ENCODE measurements at places on chromosomes 7 and 10.
A peak's percentile ranks its signal among the peaks of the same experiment; 100 is the strongest.

- peak; percentile 61 for DNase-seq
These were observed 1.9 kb upstream of the CYP26A1 start for GRCh38 chr10:93071674-93072224.

GRCh38 chr10:110642204-110643034 lies 1.7 kb upstream of the RBM20 start:
- DNase-seq, result no peak

GRCh38 chr7:64747802-64748201 lies 46.4 kb upstream of the ZNF138 start:
- DNase-seq, result no peak

DNA sequence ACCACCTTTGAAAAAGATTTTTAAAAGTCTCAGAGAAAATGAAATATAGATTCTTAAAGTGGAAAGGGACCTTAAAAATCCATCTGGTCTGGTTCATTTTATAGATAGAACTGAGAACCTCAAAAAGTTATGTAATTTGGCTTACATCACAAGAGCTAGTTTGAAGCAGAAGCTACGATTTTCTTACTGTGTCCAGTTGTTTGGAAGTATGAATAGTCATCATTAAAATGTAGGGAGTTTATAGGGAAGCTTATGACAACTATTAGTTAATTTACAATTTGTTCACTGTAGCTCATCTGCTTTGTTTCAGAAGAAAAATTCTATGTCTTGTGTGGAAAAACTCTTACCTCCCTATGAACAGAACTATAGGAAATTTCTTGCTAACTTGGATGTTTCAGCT lies 26.9 kb downstream of the ZEB1 start:
- no peak for DNase-seq

DNA sequence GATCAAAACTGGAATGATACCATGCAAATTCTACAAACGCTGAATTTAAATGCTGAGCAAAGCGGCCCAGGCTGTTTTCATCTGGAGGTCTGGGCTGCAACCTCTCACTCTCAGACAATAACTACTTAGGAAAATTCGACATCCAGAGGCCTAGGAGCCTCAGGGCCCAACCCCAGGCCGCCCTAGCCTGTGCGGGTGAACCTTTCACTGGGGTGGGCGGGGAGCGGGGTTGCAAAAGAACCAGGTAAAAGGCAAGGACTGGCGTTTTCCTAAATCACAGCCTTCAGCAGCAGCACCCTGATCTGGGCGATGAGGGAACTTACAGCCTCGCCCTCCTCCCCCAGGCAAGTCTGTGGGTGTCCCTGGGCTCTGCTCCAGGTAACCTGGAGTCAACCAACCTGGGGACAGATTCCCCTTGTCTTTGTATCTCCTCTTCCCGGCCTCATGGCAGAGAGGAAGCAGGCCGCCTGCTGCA lies 33.4 kb downstream of the CALML5 start:
- DNase-seq, result no peak

DNA sequence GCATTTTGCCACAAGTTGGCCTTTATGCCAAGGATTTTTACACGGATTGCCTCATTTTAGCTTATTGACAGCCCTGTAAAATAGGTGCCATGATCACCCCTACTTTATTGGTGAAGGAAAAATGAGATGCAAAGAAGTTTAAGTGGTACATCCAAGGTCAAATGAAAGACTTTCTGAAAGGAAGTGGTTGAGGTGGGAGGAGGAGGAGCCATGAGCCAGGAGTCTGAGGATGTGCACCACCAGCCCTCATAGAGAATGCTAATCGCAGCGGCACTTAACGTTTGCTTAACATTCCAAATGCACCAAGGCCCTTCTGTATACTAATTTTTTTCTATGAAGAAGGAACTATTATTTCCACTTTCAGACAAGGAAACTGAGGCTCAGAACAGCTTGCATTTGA lies 31.0 kb upstream of the LRRC18 start:
- no peak for DNase-seq

DNA sequence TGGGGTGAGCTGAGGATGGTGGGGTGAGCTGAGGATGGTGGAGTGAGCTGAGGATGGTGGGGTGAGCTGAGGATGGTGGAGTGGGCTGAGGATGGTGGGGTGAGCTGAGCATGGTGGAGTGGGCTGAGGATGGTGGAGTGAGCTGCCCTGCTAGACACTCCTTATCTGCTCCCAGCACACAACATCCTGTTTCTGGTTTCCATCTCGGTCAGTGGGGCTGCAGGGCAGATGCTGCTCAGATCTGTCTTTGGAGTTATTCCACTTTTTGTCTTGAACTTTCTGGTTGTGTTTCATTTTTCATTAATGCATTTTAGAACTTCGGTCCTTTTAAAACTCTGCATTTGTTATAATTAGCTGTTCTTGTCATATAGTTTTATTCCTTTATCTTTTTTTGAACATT lies 67.9 kb upstream of the ANTXRL start:
- DNase-seq, result no peak

DNA sequence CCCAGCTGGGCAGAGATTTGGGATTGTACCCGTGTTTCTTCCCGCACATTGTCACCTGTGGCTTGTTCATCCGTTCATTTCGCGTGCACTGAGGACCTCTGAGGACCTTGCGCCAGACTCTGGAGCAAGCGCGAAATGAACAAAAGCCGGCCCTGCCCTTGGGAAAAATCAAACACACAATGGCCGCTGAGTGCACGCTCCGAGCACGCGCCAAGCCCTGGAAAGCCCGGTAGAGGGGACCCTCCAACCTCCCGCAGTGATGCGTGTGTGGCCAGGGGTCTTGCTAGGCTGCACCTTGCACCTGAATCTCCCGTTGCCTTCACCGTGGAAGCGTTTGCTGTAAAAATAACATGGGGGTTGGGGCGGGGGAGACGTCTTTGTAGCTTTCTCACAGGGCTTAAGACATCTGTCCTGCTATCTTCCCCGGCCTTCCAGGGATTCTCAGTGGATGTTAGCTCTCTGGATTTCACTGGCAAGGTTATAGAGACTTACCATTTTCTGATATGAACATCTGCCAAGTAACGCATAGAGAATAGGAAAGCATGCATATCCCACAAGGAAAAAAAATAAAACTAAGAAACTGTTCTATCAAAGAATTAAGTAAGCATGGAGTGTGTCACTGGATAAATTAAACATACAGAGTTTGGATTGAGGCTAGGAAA lies 37.3 kb downstream of the ZNF777 start:
- no peak for DNase-seq

DNA sequence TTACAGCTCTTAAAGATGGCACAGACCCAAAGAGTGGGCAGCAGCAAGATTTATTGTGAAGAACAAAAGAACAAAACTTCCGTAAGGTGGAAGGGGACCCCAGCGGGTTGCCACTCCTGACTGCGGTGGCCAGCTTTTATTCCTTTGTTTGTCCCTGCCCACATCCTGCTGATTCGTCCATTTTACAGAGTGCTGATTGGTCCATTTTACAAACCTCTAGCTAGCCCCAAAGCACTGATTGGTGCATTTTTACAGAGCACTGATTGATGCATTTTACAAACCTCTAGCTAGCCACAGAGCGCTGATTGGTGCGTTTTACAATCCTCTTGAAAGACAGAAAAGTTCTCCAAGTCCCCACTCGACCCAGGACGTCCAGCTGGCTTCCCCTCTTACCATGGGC lies 16.8 kb upstream of the CCSER2 start:
- no peak for DNase-seq

DNA sequence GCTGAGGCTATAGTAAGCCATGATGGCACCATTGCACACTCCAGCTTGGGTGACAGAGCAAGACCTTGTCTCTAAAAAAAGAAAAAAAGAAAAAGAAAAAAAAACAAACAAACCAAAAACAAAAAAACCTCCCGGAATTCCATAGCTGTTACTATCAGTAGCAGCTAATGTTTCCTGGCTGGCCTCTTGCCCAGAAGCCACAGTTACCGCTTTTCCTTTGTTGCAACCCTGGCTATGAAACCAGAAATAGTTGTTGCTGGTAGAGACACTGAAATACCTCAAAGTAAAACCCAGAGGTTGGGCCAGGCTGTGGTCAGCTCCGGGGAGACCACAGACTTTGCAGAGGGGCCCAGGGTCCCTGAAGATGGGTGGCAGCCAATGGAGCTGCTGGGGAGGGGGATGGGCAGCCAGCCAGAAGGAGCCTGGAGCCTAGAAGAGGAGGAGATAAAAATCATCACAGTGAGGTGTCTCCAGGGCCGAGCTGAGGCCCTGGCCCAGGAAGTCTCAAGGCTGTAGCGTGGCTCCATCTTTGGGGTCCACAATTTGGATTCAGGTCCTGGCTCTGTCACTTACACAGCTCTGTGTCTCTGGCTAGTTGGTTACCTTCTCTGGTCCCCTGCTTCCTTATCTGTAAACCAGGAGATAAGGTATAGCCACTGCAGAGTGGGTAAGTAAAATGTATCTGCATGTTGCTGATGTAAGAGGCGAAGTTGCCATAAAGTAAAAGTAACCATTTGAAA lies 3.4 kb upstream of the CHST12 start:
- DNase-seq, result peak; percentile 76

DNA sequence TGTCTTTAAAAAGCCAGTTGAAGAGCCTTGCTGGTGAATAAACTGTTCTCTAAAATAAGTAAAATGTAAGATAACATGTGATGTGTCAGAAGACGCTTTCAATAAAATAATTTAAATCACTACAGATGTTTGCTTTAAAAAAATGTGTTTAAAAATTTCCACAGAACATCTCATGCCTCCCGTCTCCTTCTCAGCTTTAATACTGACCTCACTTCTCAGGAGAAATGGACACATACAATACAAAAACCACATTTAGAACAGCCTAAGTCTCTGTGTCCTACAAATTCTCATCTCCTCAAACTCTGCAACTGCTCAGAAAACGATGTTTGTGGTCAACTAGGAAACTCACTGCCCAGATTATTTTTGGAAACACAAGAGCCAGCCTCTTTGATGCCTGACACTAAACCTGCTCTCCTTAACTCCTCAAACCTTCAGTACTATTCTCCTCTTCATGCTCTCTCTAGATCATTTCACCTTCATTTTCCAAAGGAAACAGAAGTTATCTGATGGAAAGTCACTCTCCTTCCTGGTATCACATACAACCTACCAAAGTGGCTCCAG lies 120.3 kb downstream of the ZNF438 start:
- no peak for DNase-seq

DNA sequence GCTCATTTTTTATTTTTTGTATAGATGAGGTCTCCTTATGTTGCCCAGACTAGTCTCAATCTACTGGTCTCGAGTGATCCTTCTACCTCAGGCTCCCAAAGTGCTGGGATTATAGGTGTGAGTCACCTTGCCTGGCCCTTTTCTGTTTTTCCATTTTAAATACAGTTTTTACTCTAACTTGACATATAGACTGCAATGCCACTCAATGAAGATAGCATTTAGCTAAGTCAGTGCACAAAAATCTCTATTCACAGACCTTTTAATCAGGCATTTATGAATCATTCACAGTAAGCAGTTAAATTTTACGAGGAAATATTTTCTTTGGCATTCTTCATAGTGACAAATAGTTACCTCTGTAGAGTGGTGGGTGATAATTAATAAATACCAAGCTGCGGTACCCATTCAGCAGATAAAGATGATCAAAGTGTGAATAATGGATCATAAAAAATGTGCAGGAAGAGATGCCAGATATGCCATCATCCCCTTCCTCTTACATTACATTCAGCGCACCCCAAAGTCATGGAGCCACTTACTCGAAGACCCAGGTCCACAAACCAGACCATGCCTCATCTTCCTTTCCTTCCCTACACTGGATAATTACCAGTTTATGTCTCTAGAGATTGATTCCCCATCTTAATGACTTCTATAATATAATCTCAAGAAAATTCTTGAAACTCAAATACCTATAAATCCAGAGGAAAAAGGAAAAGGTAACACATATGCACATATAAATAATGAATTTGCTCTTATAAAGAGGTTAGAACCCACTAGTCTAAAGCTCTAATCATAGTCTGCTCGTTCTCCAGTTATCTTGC lies 56.0 kb downstream of the UBE2H start:
- no peak for DNase-seq

DNA sequence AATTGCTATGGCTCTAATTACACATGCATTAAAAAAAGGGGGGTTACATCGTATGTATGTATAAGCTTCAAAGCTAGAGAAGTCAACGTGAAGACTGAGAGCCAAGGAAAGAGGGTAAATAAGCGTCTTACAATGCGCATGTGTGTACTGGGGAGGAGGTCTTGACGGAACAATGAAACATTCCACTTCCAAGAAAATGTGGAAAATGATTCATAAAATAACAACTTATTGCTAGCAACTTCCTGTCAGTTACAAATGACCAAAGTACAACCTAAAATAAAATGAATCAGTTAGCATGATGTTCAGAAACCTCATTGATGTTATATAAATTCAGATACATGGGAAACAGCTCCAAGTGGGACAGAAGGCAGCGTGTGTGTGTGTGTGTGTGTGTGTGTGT lies 104.1 kb upstream of the RHEB start:
- DNase-seq, result no peak

DNA sequence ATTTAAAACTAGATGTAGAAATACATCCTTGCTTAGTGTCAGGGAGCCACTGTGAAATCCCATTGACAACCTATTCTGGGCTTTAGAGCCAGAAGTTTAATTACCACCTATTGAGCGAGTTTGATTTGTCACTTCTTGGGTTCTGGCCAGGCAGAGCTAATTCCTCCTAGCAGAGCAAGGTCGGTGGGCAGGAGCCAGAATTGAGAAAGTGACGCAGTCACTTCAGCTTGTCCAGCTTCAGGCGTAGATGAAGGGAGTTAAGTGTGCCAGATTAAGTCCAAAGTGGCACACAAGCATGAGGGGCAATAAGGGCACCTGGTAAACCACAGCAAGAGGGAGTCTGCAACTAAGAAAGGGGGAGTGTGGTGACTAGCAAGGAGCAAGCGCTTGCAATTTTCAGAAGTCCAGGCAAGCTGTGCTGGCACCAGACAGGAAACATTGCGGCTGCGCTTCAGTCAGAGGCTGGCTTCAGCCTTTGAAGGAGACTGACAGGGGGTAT lies 119.4 kb downstream of the ST7 start:
- no peak for DNase-seq

- DNase-seq, result no peak
These were observed 33.9 kb downstream of the TSPAN14 start for GRCh38 chr10:80487791-80488538.

DNA sequence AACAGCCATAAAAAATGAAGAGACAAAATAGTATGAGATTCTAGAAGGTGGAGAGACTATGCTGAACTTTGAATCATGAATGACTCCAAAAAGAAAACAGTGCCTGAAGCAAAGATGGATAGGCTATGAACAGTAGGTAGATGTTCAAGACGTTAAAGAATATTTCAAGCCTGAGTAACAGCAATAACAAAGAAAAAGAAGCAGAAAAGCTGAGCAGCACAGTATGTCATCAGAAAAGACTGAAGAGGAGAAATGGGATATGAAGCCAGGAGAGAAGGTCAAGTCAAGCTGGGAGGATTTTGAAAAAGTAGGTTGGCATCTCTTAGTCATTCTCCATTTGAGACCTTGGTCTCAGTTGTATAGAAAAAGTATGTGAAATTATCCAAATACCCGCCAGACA lies 484.4 kb downstream of the SORCS1 start:
- DNase-seq, result no peak

- no peak for DNase-seq
These were observed 8.2 kb upstream of the FAM3C start for GRCh38 chr7:121404348-121404747.

DNA sequence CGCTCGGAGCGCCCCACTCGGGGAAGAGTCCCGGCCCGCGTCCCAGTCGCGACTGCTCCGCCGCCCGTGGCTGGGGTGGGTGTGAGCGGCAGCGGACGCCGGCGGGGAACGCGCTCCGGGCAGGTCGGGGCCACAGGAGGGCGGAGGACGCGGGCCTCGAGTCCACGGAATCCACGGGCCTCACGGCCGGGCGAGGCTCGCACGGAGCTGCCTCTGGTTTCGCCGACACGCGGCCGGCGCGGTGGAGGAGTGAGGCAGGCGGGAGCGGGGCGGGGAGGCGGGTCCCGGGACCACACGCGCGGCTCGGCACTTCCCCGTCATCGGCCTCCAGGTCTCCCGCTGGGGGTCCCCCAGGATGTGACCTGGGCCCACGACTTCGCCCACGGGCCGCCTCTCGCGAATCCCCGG lies 533 bp upstream of the NKX6-2 start:
- DNase-seq, result no peak

All from left forelimb (tissue), 1 donor.